ENCODE measurements at places on chromosomes 7 and 10.

DNA sequence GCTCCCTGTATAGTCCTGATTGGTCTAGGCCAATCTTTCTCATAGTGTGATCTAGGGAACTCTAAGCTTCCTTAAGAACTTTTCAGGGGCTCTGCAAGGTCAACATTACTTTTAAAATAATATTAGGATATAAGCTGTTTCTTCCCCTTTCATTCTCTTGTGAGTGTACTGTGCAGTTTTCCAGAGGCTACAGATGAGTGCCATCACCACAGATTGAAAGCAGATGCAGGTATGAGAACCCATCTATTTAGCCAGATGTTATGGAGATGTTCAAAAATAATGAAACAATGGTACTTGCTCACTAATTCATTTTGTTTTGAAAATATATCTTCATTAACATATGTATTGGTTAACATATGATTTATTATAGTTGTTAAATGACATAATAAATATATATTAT, 169.2 kb upstream of the SEMA3A start:
- no peak for DNase-seq

DNA sequence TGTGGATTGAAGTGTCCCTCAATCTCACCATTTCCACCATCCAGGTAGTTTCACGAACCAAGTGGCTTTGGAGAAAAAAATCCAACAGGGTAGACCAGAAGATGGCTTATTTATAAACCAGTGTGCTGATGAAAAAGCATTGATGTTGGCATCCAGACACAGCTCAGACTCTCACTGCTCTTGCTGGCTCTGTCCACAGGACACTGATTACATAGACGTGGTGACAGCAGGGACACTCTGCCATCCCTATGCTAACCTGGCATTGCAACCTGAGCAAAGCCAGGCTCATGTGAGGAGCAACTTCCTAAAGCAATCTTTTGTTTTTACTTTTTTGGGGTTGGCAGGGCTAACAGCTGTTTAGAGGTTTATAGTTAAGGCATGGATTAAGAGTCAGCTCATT, 130.6 kb upstream of the SVIL start:
- no peak for DNase-seq

- no peak for DNase-seq
Observed at GRCh38 chr7:46197785-46198540, 276.9 kb upstream of the IGFBP3 start.

- DNase-seq, result no peak
Observed at GRCh38 chr10:29811751-29812427, 177.1 kb upstream of the SVIL start.

DNA sequence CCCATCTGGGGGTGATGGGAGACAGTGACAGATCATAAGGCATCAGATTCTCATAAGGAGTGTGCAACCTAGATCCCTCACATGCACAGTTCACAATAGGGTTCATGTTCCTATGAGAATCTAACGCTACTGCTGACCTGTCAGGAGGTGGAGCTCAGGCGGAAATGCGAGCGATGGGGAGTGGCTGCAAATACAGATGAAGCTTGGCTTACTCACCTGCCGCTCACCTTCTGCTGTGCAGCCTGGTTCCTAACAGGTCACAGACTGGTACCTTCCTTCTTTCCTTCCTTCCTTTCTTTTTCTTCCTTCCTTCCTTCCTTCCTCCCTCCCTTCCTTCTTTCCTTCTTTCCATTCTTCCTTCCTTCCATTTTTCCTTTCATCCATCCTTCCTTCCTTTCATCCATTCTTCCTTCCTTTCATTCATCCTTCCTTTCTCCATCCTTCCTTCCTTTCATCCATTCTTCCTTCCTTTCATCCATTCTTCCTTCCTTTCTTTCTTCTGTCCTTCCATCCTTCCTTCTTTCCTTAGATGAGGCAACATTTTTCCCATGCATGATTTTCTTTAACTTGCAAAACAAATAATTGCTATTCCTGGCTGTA, 370.0 kb upstream of the AUTS2 start:
- DNase-seq, result no peak

GRCh38 chr10:132257271-132257670, 50.5 kb downstream of the STK32C start:
- DNase-seq, result no peak

DNA sequence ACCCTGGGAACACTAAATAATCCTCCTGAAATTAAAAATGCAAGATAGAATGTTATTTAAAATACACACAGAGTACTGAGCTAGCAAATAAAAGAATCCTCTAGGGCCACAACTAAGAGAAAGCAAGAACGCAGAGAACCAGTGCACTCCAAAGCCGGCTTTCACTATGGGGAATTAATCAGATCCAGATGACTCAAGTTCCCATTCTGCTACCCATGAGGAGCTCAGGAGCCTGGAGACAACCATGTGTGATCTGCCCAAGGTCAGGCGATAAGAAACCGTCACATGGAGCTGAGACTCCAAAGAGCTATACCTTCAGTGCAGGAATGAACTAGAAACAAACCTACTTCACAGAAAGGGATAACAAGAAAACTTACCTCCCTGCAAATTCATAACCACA, 19.5 kb upstream of the CYREN start:
- no peak for DNase-seq

GRCh38 chr7:104972500-104972899, 41.5 kb upstream of the KMT2E start:
- no peak for DNase-seq

- DNase-seq, result peak; percentile 23
Observed at GRCh38 chr7:55280031-55280454, 85.1 kb upstream of the LANCL2 start.

GRCh38 chr10:13349463-13350274, 1.6 kb upstream of the SEPHS1 start:
- DNase-seq, result no peak

- no peak for DNase-seq
Observed at GRCh38 chr10:43870968-43871439, 222.3 kb upstream of the ZNF32 start.

GRCh38 chr7:112010109-112010508, 196.1 kb downstream of the DOCK4 start:
- no peak for DNase-seq

GRCh38 chr10:77919713-77920108, 6.8 kb downstream of the DLG5 start:
- no peak for DNase-seq

DNA sequence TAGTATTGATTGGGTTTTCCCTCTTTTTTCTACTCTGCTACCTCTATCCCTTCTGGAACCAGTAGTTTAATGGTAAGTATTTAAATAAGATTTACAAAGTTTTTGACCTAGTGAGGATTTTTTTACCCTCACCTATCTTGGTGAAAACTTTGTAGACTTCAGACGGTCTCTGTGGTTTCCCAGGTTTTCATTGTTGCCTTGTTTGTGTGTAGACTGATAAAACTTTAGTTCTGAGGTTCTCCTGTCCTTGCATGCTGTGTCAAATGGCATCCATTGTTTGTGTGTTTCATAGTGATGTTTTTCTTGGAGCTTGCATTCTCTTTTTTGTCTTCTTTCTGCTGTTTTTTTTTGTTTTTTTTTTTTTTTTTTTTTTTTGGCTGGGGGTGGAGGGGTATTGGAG, 22.6 kb downstream of the ZNRF2 start:
- no peak for DNase-seq

DNA sequence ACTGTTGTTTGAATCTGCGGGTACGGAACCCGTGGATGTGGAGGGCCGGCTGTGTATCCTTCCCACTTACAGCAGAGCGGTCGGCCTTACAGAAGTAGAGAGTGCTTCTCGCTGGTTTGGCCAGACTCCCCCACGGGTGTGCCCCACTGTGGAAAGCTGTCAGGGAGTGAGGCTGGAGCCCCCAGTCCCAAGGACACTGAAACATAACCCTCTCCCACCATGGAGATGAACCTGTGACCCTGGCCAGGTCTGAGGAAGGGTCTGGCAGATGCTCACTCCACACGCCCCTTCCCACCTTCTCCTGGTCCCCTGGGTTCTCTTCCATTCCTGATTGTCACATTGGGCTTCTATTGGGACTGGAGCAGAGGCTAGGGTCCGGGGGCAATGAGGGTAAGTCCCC, 39.6 kb downstream of the TSPAN15 start:
- DNase-seq, result no peak

DNA sequence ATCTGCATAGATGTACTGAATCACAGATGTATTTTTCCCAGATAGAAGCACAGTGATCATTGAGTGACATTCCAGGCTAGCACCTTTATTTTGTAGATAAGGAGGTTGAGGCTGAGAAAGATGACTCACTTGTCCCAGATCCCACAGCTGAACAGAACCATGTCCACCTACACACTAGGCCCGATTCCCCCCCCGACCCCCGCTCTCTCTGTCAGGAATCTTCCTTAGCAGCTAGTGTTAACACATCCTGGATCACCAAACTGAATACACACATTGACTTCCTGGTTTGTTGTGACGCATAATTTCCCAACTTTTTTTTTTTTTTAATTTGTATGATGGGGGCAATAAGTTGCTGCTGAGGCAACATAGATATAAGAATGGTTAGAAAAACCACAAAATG, 5.2 kb downstream of the SFMBT2 start:
- DNase-seq, result no peak

DNA sequence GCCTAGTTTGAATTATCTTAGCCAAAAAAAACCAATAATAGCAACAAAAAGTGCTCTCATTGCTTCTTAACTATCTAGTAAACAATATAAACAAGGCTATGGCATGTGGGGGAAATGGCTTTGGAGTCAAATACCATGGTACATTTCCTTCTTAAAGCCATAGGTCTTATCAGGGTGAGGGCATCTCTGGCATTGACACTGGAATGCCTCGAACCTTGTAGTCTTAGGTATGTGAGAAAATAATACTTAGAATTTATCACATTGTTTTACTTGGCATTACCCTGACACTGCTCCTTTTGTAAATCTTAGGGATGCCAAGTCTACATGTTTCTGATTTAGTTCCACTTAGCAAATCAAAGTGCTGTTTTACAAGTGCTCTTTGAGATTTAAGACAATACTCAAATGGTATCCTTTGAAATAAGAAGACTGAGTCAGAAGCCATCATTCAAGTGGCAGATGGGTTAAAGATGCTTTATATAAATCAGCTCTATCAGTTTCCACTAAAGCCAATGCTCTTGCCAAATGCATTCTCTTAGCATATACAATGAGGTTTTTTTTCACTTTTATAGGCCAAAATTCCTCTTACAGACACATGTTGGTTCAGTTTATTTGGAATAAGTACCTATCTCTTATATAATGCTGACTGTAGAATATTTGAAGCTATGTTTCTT, 155.2 kb downstream of the HPSE2 start:
- DNase-seq, result no peak

GRCh38 chr10:92567952-92568600, 5.8 kb downstream of the IDE start:
- DNase-seq, result no peak

DNA sequence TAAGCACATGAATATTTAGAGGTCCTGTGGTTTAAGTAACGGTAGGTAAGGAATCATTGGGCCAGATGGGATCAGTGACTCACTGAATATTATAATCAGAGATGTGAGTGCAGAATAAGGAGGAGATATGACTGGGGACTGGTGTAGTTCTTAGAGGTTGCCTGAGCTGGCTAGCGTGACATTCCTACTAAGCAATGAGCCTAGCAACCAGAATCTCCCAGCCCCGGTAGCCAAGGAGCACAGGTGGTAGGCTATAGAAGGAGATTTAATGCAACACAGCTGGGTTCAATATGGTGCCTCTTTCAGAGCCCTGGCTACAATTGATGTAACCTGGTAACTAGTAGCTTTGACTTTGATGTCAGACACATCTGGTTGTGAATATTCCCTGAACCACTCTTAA, 641.6 kb downstream of the AUTS2 start:
- no peak for DNase-seq

DNA sequence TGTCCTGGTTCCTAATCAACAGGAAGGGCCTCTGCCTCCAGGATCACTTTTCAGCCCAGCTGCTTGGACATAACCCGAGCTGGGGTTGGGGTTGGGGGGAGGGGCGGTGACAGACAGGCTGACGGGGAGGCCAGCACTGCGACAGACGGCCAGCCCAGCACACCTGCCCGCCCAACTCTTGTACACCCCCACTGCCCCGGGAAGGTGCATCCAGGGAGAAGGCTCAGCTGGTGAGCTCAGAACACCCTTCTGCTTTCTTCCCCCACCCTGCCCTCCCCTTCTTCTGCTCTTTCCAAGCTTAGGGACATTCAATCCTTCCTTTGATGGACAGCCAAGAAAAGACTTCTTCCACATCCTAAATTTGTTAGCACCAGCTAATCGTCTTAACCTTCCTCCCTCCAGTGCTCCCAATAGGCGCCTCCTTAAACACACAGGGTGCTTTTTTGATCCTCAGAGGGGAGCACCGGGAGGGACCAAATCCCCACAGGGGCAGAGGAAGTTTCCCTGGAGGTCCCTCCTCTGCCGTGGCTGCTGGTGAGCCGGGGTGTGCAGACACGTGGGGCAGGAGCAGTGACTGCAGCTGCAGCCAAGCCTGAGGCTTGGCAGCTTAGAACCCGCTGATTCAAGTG, 44.7 kb downstream of the COL13A1 start:
- no peak for DNase-seq

DNA sequence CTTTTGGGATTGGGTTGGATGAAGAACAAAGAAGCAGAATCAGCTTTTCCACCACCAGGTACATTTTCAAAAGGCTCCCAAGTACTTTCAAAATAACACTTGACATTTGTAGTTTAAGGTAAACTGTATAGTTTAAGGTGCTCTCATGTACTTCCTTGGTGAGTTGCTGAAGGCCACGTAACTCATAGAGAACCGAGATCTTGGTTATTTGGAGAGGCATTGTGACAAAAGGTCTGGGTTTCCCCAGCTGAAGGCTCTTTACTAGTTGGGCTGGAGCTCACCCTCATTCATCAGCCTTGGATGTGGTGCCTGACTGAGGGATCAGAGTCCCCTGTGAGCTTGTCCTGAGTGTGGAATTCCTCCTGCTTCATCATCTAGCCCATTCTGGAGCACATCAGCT, 191.8 kb downstream of the TMEM178B start:
- DNase-seq, result no peak

DNA sequence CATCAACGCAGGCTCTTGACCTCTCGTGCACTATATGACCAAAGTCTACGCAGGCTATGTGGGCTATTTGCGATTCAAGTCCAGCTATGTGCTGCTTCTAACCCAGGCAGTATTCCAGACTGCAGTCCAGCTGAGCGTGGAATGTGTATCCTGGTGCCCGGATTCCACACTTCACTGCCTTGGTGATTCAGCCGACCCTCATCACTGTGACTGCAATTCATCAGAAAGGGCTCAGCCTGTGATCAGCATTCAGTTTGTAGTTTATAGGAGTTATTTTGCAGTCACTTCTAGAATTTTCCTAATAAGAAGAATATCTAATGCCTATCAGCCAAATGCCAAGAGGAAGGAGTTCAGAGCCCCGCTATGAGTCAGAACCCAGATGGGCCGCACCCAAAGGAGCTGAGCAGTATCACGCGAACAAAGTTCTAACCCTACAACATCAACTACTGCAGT, 119.8 kb upstream of the LANCL2 start:
- DNase-seq, result no peak

DNA sequence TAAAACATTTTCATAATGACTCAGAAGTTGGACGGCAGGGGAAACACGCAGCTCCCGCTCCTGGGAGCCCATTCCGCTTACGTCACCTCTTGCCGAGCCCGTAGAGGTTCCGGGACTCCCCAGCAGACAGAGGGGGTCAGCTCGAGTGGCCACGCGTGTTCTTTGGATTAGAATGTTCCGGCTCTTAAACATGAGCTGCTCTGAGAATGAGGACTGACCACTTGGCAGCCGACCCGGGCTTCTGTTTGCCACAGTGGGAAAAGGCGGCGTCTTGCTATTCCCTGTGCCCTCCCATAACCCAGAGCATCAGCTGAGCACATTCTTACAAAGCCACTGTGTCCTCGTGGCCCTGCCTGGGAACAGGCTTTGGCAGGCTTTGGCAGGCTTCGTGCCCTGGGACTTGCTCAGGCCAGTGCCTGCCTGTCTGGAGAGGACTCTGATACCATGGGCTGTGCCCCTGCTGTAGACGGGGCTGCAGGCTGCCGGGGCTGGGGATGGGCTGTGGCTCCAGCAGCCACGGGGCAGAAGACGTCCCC, 40.1 kb downstream of the PFKP start:
- DNase-seq, result no peak

Data from stimulated activated CD8-positive, alpha-beta memory T cell treated with anti-CD3 and anti-CD28 coated beads, Interleukin-7, amount 100 ng/mL, for 1 hour (primary cell).